ENCODE measurements at places on chromosomes 11 and 22.

DNA sequence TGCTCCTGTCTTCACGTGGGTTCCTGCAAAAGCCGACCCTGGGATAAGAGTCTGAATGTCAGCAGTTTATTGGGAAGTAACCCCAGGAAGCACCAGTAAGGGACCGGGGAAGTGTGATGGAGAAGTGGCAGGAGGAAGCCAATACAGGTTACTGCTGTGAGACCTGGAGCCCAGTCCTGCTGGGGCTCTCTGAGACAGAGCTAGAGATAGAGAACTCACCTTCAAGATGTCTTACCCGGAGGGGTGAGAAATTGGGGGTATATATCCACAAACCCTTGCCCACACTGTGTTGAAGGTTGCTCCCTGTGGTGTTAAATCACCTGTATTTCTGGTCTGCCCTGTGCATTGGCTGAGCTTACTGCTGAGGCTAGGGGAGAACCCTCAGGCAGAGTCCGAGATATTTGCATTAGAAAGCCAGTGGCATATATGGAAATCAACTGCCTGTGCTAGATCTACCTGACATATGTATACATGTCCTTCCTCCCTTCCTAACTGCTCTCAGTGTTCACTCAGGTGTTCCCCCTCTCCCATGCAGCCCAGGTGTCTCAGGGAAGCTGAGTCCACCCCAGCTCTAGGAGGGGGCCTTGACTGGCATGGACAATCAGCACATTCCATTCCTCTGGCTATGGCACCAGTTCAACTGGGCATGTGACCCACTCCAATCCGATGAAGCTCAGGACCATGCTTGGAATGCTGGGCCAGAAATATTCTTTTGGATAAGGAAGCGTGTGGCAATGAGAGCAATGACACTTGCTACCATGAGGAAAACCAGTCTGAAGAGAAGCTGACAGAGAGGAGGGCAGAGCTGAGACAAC lies 6.8 kb upstream of the MICAL2 start:
- no peak for DNase-seq

DNA sequence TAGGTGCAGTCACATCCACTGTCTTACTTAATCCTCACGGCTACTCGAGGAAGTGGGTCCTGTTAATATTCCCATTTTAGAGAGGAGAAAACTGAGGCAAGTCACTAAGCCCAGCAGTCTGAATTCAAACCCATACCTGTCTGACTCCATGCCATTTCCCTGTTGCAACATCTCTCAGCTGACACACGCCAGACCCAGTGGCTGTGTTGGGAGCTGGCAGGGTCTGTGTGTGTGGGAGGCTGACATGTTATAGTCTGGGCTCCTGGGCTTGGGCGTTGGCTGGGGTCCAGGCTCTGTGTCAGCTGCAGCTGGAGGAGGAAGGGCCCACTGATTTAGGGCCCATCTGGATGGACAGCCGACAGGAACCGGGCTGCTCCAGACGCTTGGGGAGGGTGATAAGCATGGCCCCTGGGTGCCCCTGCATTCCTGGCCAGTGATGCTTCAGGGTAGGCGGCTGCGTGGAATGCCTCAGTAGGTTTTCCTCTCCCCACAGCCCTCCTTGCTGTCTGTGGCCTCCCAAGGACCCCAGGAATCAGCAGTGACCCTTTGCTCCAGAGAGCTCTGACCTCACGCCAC lies 562.5 kb downstream of the MN1 start:
- DNase-seq = peak; percentile 75

DNA sequence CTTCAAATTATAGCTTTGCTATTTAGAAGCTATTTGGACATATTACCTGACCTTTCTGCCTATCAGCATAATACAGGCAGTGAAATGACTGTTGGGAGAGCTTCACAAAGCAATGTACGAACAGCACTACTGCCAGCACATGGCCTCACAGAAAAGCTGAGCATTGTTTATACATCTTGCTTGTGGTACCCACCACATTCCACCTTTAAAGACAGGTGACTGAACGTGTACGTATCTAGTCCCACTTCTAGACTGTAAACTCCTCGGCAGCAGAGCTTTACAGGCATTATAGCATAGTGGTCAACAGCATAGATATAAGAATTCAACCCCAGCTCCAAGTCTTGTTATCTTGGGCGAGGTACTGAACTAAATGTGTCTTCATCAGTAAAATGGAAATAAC lies 1.6 kb downstream of the JOSD1 start:
- DNase-seq = no peak

DNA sequence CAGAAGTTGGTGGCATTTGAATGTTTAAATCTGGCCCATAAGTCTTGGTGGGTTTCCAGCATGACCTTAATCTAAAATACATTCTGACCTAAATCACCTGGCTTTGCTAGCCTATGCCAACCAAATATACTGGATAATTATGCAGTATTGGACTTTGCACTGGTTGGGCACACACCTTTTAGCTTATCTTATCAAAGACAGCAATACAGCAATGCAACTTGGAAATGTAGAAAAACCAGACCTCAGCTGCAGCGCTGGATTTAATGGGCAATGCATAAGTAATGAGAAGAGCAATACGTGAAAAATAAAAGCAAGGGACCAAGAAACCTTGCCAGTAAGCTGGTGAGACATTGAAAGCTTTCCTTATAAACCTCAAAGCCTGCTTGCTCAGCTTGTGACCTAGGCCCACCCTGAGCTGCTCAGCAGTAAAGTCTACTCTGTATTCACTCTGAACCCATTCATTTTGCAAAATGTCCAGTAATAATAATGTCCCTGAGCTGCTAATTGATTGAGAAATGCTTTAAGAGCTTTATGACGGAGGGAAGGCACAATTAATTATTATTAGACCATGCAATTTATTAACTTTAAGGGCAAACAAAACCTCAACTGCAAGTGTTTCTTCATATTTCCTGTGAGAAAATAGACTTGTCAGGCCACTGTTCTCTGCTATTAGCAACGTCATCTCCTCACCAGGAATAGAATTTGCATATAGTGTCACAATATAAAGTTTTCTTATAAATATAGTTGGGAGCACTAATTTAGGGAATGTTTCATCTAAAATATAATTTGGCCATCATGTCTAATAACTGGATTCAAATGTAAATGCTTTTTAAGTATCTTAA lies 49.4 kb upstream of the CEP295 start:
- DNase-seq = no peak

DNA sequence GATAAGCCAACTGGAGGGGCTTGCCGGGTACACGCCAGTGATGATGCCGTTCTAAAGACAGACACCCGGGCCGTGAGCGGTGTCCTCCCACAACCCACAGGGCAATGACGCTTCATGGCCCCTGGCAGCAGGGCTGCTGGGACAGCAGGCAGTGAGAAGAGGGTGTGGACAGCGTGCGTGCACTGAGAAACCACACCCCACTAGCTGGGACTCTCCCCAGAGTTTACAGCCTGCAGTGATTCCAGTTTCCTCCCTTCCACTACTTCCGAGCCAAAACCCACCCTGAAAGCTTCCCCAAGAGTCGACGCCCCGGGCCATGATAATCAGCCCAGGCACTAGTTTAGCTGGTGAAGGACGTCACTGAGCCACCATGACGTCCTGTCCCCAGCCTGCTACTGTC lies 29.2 kb downstream of the CPT1A start:
- DNase-seq = peak; percentile 1

Measured in keratinocyte (primary cell).